ENCODE measurements at places on chromosomes 13 and 19.

DNA sequence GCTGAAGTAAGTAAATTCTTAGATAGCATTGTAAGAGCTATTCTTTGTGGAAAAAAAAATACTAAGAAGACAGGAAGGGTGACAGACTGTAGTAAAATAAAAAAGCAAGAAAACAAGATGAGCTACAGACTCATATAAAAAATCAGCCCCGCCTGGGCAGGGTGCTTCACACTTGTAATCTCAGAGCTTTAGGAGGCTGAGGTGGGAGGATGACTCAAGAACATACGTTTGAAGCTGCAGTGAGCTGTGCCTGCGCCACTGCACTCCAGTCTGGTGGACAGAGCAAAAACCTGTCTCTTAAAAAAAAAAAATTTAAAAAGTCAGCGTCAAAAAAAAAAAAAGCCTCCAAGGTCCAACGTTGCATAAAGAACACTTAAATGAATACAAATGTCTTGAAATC is 102.1 kb downstream of the VWA8 start:
- DNase-seq: peak; percentile 39

DNA sequence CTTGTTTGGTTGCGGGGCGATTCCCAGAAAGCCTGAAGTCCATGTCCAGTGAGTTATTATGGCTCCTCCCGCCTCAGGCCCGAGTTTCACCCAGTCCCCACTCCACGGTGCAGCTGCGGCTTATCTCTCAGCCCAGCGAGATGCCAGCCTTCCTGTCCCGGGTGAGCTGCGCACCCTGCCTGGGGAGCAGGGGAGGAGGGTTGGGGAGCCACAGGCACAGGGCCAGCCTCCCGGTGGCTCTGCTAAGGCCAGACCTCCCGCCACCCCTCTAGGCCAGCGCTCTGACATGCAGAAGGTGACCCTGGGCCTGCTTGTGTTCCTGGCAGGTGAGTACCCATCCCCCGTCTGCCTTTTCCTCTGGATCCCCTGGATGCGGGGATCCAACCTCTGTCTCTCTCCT is 3.5 kb downstream of the FXYD3 start:
- no peak for DNase-seq

DNA sequence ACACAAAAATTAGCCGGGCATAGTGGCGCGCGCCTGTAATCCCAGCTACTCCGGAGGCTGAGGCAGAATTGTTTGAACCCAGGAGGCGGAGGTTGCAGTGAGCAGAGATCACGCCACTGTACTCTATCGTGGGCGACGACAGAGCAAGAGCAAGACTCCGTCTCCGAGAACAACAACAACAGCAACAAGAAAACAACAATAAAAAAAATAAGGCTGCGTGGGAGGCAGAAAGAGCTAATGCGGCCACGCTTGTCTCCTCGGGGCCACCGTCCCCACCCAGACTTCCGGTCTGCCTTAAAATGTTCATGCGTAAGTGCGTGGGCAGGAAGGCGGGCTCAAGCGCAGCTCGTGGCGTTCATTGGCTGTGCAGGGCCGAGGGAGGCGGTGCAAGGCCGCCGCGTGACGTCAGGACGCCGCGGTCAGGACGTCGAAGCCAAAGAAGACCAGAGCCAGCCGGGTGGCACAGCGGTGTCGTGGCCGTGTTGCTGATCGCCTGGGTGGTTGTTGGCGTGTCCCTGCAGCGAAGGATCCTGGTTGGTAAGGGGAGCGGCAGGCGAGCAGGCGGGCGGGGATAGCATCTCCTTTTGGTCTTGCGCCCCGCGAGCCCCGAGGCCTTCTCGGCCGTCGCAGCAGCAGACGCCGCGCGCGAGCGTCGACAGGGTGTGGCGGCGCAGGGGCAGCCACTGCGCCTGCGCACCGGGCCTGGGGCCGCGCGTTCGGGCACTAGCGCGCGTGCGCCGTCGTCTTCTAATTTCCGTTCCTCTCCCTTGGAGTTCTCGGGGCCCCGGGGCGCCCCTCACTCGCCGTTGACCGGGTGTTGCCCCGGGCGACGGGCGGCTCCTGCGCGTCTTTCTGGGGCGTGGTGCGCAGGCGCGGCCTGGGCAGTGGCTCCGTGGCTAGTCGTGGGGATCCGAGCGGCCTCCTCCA is at the start of gene LENG8:
LENG8 (plus strand) TSS at position 426 of the 927 bp plus-strand sequence. CDS start 2,146 bp downstream, outside the sequence.
- peak; percentile 99 for DNase-seq

GRCh38 chr19:35609851-35610353 is 2.6 kb upstream of the HAUS5 start:
- no peak for DNase-seq

DNA sequence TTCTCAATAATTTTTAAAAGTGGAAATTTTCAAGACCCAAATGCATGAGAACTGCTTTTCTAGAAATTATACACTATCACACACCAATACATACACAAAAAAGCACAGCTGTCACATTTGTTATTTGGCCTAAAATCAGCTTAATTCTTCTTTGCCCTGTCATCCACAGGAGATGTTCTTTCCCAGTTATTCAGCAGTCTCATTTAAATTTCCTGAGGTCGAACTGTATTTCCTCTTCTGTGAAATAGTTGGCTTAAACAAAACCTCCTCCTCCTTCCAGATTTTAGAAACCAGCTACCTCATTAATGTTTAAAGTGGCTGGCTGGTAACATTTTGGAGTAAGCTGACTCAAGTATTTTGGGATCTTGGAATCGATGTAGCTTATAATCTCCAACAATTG is 39.1 kb downstream of the SMAD9 start:
- peak; percentile 12 for DNase-seq

- no peak for DNase-seq
Observed at GRCh38 chr19:1037621-1038064, 2.3 kb upstream of the ABCA7 start.

- no peak for DNase-seq
Observed at GRCh38 chr13:40979232-40979631, 39.9 kb downstream of the ELF1 start.

GRCh38 chr19:16185768-16186123 is 536 bp downstream of the FAM32A start:
- DNase-seq: peak; percentile 80

DNA sequence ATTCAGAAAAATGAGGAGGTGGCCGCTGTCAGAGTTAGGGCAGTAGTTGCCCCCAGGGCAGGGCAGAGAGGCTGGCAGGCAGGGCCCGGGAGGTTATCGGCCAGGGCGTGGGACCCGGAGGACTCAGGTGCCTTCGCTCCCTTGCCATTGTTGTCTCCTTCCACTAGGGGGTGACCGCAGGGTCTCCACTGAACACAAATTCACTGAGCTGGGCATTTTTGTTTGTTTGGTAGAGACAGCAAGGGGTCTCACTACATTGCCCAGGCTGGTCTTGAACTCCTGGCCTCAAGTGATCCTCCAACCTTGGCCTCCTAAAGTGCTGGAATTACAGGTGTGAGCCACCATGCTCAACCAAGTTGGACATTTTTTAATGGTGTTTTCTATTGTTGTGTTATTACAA is 25.1 kb downstream of the CARS2 start:
- DNase-seq: peak; percentile 49

DNA sequence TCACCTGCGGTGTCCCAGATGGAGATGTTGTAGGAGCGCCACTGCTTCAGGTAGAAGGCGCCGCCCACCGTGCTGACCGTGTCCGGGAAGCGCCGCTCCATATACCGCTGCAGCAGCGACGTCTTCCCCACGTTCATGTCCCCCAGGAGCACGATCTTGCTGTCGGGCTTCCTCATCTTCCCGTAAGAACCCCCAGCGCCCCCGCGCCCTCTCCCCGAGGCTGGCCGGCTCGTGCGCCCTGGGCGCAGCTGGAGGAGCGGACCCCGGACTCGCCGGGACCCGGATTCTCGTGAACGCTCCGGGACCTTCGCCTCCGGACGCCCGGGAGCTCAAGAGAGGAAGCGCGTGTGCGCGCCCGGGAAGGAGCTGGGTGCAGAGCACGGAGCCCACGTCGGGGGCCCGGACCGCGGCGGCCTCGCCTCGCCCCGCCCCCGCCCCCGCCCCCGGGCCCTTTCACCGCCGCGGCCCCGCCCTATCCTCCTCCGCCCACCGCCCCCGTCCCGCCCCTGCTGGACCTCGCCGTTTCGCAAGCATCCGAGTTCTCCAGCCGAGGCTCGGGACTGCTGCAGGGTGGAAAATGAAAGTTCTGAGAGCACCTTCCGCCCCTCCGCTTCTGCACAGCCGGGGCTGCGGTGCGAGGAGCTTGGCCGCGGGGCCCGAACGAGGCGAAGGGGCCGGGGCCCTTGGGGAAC is at the start of gene RAB20:
RAB20 (minus strand) TSS at position 379 of the 692 bp plus-strand sequence; CDS start at position 176, 203 bp downstream.
- DNase-seq: peak; percentile 96

DNA sequence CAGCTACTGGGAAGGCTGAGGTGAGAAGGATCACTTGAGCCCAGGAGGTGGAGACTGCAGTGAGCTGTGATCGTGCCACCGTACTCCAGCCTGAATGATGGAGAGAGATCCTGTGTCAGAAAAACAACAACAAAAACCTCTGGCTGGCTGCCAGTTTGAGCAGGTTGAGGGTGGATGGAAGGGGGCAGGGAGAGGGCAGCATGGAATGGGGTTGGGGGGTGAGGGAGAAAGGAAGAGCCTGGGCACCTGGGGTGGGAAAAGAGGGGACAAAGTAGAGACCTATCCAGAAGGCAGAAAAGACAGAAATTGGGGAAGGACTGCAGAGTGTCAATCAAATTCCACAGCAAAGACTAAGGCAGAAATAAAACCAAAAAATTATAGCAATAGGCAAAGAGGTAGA is 4.7 kb downstream of the SLC1A5 start:
- no peak for DNase-seq

DNA sequence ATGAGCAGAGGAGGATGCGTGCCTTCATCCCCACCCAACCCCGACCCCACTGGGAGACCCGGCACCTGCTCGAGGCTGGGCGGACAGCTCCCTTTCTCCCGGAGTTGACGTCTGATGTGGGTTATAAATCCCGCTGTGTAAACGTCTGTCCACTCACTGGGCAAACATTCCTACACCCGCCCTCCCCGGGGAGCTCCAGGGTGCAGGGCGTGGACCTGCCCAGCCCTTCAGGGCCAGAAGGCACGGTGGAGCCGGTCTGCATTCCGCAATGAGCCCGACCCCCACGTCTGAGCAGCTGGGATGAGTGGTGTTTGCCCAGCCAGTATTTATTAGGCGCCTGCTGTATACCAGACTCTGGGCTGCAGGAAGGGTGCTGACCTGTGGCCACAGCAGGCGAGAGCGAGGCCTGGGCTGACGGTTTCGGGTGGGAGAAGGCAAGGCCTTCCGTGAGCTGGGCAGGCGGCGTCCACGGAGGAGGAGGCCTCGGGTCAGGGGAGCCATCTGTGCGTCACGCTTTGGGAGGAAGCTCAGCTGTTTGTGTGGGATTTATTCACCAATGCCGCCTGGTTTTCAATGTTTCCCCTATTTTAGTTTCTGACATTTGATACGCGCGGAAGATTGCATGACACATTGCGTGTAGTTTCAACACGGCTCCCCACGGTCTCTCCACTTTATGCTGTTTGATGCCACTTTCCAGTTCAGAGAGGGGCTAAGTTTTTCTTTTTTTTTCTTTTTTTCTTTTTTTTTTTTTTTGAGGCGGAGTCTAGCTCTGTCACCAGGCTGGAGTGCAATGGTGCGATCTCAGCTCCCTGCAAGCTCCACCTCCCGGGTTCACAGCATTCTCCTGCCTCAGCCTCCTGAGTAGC is 2.0 kb downstream of the MISP start:
- DNase-seq: peak; percentile 86

- peak; percentile 44 for DNase-seq
Observed at GRCh38 chr19:11659612-11660011, 62.3 kb downstream of the ZNF627 start.

DNA sequence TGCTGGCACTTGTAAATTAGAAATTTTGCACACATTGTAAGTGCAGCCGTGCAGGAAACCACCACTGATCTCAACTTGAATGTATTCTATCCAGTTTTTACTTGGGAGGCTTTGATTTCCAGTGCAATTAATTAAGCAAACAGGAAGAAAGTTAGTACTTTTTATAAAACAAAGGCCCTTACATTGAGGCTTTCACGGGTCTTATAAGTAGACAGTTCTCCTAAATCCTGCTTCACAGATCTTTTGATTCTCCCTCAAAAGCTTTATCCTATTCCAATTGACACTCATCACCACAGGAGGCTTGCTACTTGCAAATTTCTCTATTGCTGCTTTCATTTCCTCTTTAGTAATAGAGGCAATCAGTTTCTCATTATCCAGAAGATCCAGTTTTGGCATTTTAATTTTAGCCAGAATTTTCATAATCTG is 90.1 kb downstream of the ERCC5 start:
- DNase-seq: no peak

- no peak for DNase-seq
Observed at GRCh38 chr19:51600940-51601580, 29.1 kb downstream of the SIGLEC5 start.

- peak; percentile 49 for DNase-seq
Observed at GRCh38 chr13:19772306-19772705, 10.4 kb downstream of the PSPC1 start.

DNA sequence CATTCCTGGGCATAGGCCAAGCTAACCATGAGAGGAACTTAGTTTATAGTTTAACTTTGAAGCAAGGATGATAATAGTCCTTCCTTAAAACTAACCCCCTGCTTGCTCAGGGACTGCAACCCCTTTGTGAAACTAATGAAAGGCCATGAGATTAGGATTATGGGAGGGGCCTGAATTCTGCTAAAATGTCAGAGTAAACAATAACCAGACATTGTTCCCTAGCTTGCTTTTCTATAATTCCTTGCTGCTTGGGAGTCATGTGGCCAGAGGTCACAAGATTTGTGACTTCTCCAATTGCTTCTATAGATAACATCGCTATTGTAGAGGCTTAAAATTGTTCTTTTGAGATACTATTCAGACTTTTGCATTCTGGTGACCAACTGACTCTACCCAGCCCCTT is 634.0 kb downstream of the TBC1D4 start:
- DNase-seq: no peak

DNA sequence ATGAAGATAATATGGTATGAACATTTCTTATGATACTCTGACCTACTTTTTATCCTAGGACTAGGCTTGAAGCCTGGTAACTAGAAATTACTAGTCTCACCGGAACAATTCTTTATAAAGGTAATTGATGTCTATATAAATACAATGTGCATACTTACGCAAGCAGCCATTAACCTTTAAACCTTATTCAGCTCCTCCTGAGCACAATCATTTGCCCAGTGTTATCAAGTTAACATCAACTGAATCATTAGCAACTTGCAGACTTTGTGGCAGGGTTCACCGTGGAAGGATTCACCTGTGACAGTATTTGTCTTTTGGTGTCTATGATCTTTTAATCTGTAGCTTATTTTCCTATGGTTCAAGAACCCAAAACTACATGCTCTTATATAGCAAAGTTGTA is 508.6 kb upstream of the KLHL1 start:
- DNase-seq: no peak

DNA sequence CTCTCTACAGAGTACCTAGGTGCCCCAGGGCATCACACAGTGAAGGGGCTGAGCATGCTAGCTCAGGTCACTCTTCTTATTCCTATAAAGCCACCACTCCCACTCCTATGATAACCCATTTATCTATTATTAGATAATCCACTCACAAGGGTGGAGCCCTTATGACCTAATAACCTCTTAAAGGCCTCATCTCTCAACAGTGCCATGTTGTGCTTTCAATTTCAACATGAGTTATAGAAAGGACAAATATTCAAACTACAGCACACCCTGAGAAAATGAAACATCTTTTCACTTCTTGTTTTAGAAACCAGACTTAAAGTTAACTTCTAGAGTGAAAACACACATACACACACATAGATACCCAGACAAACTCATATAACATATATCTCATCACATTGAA is 1494.9 kb upstream of the MIR17HG start:
- no peak for DNase-seq

Data from adipocyte (in vitro differentiated cells).